Hepatic stellate cell (primary cell): ENCODE measurements at places on chromosomes 4 and X.

DNA sequence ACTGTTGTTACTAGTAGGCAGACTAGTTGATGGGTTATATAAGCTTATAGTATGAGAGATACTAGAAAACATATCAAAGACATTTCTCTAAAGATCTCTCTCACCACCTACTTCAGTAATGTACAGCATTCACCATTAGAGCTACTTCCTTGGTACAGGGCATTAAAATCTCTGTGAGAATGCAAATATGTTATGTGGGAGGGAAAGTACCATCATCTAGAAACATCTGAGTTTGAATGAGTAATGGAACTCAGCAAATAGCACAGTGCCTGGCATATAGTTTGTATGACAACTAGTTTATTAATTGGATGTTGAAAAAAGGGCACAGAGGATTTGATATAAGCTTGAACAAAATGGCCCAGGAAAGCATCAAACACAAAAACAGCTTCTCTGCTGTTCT, 211.1 kb downstream of the GLUD2 start:
- no peak for DNase-seq

- DNase-seq, result no peak
Measured at GRCh38 chr4:171279131-171279530, 534.1 kb upstream of the GALNTL6 start.

DNA sequence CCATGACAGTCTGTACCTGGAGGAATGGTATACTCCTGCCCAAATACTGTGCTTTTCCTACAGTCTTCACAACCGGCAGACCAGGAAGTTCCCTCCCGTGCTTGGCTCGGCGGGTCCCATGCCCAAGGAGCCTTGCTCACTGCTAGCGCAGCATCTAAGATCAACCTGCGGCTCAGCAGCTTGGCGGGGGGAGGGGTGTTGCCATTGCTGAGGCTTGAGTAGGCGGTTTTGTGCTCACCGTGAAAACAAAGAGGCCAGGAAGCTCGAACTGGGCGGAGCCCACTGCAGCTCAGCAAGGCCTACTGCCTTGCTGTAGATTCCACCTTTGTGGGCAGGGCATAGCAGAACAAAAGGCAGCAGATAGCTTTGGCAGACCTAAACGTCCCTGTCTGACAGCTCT, 152.7 kb downstream of the TEX11 start:
- no peak for DNase-seq

DNA sequence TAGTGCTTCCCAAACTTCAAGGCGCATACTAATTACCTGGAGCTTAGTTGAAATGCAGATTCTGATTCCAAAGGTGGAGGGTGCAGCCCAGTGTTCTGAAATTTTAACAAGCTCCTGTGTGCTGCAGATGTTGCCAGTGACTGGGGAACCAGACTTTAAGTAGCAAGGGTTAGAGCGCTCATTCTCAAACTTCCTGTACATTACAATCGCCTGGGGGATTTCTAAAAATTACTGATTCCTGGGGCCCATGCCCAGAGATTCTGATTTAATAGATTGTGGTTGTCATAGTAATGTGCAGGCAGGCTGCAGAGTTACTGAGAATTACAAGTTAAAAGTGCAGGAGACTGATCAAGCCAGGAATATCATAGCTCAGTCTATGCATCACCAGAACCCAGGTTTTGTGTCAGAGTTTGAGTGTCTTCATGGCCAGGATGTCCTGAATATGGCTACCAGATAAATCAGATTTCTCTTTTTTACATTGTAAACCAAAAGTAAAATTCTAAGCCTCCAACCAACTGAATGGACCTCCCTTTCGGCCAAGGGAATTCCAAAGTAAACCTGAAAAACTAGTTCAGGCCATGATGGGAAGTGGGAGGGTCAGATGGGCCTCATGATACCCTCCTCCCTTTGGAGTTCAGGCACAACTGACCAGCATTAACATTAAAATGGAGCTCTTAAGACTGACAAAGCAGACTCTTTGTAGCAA, 121.6 kb downstream of the ATXN3L start:
- DNase-seq, result no peak

DNA sequence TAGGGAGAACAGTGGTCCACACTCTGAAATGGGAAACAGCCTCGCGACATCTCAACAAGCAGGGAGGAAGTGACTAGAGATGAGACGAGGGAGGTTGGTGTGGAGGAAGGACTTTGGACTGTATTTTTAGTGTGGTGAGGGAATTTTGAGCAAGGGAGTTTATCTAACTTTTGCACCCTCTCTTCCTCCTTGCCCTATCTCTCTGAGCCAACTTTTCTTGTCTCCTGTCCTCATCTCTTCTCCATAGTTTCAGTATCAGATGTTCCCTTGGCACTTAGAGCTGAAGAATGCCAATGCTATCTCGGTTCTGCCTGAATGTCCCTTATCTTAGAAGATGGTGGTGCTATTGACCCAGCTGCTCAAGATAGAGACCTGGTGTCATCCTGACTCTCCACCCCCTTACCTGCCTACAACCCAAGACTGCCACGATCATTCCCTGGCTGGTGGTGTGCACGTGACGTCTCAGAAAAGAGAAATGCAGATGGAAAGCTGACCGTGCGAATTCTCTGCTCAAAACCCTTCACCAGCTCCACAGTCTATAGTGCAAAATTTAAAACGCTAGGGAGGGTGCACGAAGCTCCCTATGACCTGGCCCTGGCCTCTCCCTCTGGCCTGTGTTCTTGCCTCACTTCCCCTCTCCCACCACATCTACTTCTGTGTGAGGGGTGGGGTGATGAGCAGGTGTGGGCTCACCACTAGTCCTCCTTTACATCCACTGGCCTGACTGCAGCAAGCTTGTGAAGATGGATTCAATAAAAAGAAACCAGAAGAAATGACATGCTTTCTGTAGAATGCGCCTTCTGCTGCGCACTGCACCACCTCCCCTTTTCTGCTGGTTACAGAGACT, 20.9 kb downstream of the MPP1 start:
- no peak for DNase-seq

- DNase-seq, result peak; percentile 80
Measured at GRCh38 chr4:52837716-52838558, 24.2 kb upstream of the RASL11B start.

GRCh38 chr4:26281881-26282280, 38.9 kb upstream of the RBPJ start:
- DNase-seq, result peak; percentile 41

- no peak for DNase-seq
Measured at GRCh38 chr4:25900310-25900709, 13.7 kb upstream of the SMIM20 start.

DNA sequence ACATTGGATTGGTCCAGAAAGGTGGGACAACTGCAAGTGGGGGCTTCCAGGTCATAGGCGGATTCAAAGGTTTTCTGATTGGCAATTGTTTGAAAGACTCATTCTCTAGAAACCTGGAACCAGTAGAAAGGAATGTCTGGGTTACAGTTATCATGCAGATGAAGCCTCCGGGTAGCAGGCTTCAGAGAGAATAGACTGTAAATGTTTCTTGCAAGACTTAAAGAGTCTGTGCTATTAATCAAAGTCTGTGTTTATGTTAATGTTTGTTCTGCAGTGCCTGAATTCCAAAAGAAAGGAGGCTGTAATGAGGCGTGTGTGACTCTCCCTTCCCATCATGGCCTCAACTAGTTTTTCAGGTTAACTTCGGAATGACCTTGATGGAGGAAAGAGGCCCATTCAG, 43.9 kb upstream of the GC start:
- no peak for DNase-seq
